ENCODE measurements at places on chromosomes 7 and 10.

DNA sequence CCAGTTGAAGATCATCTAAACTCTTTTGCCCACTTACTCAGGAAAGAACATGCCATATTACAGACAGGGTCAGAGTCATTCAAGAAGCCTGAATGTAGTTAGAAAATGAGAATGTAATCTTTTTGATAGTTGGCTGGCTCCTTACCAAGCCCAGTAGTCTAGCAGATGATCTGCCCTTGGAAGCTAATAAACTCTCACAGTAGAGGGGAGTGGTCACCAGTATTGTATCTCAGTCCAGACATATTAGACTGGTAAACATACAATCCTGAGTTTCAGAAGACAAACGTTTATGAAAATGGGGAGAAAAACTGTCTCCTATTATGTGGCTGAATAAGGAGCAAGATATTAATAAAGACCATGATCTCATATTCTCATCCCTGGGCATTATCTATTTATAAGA lies 65.3 kb downstream of the SEPTIN7 start:
- DNase-seq, result no peak

- DNase-seq, result no peak
These were observed 138.1 kb downstream of the EMX2 start for GRCh38 chr10:117680601-117681000.

GRCh38 chr7:92010215-92010614 lies 69.6 kb downstream of the AKAP9 start:
- no peak for DNase-seq

- peak; percentile 58 for DNase-seq
These were observed 48.6 kb upstream of the CNPY1 start for GRCh38 chr7:155594961-155595366.

DNA sequence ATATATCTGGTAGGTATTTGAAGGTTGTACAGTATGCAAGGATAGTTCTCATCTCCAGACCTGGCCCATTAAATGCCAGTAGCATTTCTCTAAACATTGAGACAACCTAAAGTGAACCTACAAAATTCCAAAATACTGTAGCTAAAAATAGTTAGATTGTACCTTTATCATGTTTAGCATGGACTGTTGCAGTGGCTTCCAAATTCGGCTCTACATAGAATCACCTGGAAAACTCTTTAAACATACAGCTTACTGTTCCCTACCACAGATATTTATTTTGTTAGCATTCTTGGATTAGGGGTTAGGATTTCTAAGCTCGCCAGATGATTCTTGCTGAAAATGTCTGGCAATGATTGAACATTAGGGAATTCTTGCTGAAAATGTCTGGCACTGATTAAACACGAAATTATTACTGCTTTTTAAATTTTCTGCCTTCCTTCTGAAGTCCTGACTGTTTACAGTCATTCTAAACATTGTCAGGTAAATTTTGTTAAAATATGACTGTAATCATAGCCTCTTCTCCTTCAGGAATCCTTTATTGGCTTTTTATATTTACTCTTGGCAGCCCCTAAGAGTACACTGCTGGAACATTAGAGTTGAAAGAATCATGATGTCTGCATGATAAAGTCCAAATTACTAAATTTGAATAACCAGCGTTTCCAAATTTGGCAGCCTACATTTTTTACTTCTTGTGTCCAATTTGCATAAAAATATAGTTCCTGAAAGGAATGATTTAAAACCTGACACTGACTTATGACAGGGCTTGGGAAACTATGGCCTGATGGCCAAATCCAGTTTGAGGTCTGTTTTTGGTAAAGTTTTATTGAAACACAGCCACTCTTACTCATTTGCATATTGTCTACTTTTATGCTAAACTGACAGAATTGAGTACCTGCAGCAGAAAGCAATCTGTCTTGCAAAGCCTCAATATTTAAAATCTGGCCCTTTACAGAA lies 40.3 kb downstream of the SHOC2 start:
- no peak for DNase-seq

- DNase-seq, result no peak
These were observed 174.4 kb downstream of the ELFN1 start for GRCh38 chr7:1844336-1844950.

DNA sequence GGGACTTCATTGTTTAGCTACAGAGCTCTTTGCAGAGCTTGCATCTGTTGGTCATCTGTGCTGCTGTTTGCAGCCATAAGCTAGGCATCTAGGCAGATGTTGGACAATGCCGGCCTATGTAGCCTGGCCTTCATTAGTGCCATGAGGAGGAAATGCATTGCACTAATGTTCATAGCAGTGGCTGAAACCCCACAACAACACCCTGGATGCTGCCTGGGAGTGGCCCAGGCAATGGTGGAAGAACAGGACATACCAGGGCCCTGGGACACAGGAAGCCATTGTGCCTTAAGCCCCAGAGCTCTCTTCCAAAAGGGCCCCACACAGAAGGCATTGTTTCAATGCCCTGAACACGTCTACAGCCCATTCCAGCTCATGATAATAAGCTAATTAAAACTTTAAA lies 131.5 kb upstream of the LYZL1 start:
- DNase-seq, result no peak

GRCh38 chr10:28627102-28627501 lies 50.2 kb upstream of the BAMBI start:
- no peak for DNase-seq

- peak; percentile 46 for DNase-seq
These were observed 174.4 kb downstream of the ST7 start for GRCh38 chr7:117127585-117128168.

DNA sequence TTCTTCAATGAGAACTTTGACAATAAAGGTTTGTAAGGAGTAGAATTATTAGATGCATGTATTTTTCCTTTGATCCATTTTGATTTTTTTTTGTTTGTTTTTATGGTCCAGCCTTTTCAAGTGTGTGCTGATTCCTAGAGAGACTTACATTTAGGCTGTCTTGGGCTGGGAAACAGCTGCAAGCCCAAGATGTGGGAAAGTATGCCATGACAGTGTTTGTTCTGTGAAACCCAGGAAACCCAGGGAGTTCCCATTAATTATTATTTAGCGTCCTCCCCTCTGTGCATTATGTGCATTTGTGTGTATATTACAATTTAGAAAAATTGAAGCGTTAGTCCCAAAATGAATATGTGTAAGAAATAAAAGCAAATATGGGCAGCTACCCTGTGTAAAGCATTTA lies 216.7 kb downstream of the ABCA13 start:
- no peak for DNase-seq

GRCh38 chr7:38052786-38053185 lies 125.3 kb upstream of the STARD3NL start:
- DNase-seq, result no peak

DNA sequence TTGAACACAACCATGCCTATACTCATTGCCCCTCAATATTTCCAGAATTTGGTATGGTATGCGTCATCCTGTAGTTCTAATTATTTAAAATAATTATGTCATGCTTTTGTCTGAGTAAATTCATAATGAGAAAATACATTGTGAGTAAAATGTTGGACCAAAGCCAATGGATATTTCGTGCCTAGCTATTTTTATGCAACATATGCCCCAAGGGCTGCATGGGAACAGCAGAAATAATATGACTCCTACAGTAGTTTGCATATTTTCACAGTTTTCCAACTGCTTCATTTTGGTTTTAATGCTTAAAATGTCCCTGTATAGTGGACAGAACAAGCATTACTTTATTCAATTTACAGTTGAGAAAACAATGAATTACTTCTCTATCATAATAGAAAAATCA lies 1115.6 kb upstream of the GHITM start:
- no peak for DNase-seq

DNA sequence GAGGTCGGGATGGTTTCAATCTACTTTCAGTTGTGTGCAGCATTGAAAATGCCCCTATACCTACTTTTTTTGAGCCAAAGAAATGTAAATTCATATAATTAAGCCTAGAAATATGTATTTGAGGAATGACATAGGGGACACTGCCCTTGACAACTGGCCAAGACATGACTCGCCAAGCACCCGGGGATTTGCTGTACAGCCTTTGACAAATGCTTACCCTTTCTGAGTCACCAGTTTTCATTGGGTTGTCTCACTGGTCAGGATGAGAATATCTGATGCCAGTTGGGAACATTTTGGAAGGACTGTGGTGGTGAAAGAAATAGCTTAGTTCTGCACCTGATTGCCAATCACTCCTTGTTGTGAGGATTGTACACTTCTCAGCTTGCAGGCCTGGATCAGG lies 166.8 kb upstream of the HABP2 start:
- no peak for DNase-seq
